ENCODE measurements at places on chromosomes 4 and X.

DNA sequence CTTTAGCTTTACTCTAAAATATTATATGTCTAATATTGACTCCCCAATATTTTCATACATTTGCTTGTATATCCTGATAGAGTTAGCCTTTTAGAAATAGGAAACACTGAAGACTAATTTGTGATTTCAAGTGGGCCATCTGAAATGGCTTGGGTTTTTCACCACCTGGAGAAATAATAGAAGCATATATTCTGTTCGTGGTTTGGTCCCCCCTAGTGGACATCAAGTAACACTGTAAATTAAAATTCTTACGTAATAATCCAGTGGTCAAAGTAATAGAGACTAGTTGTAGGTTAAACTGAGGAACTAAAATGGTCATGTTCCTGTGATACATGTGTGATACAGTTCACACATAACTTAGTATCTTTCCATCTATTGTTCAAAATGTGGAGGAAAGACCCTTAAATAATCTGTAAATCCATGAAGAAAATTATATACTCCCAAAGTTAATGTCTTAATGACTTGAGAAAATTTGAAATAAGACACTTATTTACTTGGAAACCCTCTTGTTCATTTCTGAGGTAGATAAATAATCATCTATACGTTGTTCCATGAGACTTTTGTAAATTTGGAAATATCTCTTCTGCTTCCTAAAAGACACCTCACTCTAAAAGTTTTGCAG, 79.8 kb upstream of the SMARCAD1 start:
- no peak for DNase-seq

DNA sequence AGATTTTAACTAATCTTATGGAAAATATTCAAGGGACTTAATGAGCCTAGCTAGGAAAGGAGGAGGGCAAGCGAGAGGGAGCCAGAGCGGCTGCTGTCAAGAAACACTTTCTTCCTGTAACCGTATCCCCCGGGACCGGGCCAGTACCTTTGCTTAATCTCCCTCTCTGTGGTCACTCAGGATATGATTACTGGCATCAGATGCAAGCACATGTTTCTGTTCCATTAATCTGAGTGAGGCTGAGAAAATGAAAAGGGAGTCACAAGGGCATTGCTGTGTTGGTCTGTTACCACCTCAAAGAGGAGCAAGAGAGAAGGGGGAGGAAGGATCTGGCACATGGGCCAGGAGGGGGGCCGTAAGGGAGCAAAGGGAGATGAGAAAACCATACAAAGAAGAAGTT, 356.7 kb upstream of the GATB start:
- DNase-seq = no peak

DNA sequence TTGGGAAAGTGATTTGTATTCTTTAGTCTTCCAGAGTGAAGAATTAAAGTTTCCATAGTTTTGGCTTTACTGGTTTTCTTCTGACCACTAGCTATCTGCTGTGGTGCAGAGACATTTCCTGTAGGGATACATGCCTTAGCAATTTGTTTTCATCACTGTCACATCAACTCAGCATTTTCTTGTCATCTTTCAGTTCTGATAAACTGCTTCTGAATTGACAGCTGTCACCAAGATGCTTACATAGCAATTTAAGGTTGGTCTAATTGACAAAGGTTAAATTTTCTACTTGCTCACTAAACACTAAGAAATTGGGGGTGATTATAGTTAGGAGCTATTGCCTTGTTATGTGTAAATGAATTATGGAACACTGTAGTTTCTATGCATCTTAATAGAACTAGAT, 232.5 kb downstream of the TEX13A start:
- DNase-seq = no peak

GRCh38 chr4:173478201-173478912, 51.7 kb downstream of the HAND2 start:
- no peak for DNase-seq

DNA sequence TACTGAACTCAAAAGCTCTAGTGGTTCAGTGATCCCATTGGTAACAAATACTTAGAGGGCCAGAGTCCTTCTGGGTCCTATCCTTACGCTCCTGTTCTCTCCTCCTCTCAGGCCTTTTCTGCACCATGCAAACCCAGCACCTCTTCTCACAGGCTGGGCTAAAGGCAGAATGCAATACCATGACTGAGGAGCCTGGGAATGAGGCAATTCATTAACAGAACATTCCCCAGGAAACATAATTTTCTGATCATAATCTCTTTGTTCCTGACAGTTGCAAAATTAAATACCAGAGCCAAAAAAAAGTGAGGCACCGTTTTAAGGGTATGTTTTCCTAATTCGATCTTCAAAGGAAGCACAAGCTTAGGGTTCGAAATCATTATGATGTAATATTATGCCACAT, 9.0 kb downstream of the SORBS2 start:
- no peak for DNase-seq

DNA sequence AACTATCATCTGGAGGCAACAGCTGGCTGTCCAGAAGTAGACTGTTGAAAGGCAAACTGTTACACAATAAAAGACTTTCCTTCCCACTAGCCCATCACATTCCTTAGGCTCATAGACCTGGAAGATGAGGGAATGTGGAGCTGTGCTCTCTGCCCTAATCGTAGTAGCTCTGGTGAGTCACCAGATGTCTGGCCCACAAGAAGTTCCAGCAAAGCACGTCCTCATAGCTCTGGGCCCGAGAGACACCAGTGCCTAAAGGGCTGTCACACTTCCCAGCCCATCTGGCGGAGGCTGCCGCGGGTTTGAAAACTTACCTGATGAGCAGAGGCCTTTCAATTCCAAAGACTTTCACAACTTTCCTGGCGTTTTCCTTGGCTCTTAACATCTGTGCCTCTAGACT, 81.7 kb upstream of the STOX2 start:
- DNase-seq = peak; percentile 68

DNA sequence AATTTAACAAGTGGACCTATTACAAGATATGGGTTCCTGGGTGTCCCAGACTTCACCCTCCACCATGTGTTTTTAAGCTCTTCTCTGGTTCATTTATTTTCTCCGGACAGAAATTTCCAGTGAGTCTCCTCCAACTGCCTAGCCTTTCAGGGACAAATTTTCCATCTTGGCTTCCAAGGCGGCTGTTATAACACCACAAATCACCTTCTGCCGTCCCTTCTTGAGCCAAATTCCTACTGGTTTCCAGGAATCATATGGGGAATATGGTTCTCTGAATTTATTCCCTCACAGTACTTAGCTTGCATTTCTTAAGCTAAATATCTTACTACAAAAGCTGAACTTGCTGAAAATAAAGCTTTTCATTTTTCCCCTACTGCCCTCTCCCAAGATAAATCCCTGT, 18.8 kb downstream of the NEXMIF start:
- DNase-seq = no peak
